ENCODE measurements at places on chromosomes 7 and 10.

DNA sequence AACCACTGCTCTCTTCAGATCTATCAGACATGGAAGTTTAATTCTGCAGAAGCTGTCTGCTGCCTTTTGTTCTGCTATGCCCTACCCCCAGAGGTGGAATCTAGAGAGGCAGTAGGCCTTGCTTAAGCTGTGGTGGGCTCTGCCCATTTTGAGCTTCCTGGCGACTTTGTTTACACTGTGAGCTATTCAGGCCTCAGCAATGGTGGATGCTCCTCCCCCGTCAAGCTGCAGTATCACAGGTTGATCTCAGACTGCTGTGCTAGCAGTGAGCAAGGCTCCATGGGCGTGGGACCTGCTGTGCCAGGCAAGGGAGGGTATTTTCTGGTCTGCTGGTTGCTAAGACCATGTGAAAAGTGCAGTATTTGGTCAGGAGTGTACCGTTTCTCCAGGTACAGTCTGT, 45.1 kb upstream of the CDK14 start:
- no peak for DNase-seq

DNA sequence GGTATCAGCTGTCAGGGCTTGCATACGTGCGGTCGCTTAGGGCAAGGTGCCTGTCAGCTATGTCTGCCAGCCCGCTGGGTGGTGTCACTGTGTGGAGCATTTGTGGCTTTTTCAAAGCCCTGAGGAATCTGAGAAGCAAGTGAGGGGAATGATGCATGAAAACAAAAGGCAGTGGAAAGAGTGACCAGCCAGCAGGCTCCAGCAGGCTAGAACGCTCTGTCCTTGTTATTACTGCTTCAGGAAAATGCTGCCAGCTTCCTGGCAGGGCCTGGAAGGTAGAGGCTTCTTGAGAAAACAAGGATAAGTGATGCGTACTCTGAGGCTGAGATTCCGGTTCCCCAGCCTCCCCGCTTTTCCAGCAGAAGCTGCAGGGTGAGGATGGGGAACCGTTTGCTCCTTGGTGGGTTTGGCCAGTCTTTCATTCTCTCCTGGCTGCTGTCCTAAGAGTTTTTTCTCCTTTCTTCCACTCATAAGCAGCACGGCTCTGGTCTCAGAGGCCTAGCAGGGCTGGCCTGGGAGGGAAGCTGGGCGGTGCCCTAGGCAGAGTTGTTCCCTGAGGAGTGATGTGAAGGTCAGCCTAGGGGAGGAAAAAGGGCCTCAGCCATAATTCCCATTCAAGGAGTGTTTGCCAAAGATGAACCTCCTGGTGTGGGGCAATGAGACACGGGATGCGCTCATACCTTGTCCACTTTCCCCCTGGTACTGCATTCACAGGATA, 42.8 kb upstream of the MKLN1 start:
- no peak for DNase-seq

DNA sequence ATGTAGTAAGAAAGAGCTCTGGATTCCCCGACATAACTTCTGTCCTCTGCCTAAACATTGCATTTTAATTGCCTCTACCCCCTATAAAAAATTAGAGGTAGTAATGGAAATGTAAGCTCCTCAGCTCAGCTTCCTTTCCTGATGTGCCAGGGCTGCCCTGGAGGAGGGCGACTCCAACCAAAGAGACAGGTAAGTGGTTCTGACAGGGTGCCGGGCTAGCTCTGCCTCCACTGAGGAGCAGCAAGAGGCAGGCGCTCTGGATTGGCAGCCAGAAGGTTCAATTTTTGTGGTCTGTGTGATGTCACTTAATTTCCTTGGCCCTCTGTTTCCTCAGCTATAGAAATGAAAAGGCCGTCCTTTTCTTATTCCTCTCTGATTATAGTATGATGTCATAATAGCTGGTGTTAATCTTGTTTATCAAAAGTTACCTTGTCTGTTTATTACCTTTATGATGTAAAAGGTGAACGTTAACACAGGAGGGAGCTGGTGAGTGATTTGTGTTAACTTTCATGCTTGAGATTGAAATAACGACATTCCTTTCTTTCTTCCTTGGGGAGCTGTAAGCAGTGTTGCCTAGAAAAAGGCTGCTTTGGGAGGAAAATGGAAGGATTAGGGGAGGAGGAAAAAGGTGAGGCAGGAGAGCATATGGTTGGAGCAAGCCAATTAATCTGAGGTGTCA, 51.8 kb downstream of the ANLN start:
- DNase-seq: no peak

GRCh38 chr7:115585015-115585718, 445.4 kb downstream of the TFEC start:
- DNase-seq: no peak

GRCh38 chr7:128165927-128166420, 75.1 kb upstream of the LEP start:
- no peak for DNase-seq

DNA sequence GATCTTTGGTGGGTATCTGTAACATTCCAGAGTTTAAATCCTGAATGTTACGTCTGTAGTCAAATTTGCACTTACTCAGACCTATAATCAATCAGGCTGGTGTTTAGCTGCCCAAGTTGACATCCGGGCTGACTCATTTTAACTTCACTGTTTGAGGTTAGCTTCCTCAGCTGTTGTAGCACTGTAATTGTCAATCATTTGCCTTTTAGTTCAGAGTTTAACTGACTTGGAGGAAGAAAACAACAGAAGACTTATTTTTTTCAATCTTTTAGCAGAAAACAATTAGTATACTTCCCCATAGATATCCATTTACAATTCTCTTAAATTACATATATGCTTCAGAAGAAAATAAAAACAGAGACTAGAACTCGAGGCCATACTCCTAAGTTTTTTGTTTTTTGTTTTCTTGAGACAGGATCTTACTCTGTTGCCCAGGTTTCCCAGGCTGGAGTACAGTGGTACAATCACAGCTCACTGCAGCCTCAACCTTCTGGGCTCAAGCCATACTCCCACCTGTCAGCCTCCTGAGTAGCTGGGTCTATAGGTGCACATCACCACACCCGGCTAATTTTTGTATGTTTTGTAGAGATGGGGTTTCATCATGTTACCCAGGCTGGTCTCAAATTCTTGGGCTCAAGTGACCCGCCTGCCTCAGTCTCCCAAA, 38.5 kb upstream of the LRRC17 start:
- DNase-seq: no peak

- DNase-seq: no peak
These were observed 5.5 kb downstream of the RBP4 start for GRCh38 chr10:93595378-93596161.

DNA sequence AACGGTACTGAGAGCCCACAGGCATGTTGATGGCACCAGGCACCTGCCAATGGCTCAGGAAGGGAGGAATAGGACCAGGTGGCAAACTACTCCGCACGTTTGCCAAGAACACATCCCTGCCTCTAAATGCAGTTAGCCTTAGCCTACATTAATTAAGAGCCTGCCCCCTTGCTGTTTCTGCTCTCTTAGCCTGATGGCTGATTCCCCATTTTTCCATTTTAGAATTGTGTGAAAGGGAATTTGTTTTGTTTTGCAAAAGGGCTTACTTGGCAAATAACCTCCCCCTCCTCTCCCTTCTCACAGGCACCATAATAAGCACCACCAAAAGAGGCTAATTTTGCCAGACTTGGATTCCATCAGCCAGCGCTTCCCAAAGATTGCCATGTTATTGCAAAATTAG, 1203.2 kb downstream of the SORCS3 start:
- no peak for DNase-seq

DNA sequence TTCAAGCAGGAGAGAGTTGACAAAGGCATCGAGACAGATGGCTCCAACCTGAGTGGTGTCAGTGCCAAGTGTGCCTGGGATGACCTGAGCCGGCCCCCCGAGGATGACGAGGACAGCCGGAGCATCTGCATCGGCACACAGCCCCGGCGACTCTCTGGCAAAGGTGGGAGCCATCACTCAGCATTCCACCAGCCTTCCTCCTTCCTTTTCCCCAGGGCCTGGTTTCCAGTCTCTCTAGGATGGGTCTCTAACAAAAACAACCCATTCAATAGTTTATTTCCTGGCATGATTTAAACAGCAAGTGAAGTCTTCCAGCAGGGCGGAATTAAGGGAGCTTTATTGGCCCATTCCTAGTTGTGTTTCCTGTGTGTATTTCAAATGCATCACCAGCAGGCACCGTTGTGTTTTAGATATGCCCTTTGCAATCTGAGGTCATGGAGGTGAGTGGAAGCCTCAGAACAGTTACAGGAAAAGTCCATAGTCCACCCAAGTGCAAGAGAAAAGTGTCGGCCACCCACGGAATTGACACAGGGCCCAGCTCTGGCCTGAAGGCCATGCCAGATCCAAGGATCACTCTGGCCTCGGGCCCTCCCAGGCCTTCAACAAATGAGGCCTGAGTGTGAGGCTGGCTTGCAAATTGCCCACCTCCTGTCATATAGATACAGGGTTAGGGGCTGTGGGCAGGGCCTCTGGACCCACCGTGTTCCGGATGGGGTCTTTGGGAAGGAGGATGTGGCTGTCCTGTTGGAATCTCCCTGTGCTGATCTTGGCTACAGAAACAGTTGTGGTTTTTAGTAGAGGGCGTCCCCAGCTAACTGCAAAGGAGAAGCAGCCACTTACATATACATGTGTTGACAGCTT, 46.9 kb upstream of the TRIM8 start:
- DNase-seq: no peak

DNA sequence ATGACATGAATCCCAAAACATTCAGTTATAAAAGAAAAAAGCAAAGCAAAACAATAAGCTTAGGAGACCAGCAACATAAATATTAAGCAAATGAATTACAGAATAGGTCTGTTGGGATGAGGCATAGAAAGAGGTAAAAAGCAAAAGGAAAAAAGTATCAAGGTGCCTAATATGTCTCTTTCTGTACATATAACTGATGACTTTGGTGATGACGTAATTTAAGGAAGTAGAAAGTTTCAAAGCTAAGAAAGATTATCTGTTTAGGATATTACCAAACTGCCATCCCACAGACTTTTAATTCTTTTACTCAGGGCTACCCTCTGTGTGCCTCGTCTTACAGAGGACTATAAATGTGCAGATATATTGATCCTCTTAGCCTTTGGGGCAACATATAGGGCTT, 1066.5 kb downstream of the SORCS3 start:
- DNase-seq: no peak

GRCh38 chr7:1439373-1440363, 19.6 kb downstream of the MICALL2 start:
- no peak for DNase-seq

- DNase-seq: no peak
These were observed 696.4 kb downstream of the INHBA start for GRCh38 chr7:41006306-41006995.

GRCh38 chr7:71473366-71473967, 341.5 kb downstream of the GALNT17 start:
- DNase-seq: no peak

DNA sequence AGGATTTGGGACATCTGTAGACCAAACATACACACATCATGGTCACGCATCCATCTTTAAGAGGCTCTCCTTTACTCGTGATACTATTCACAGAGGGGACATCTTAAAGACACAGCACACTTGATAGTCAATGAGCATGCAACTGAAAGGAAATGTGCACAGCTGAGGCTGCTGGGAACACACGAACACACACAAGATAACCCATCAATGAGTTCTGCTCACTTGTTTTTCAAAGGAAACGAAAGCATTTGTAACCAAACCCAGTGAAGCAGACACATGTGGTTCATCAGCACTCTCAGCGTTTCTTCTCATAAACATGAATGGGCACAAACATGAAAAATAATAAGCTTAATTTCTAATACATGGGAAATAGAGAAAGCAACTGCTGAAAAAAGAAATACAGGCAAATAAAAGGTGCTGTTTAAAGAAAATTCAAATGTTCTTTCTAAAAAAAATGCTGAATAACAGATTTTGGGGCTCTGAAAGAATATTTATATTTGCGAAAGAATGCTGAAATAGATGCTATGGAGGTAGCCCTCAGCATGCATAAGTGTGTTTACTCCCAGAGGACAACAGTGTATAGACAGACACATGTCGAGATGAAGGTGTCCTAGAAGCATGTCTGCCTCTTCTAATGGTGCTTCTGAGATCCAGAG, 59.7 kb upstream of the LAMB4 start:
- no peak for DNase-seq

GRCh38 chr7:20354610-20355528, 24.2 kb downstream of the ITGB8 start:
- no peak for DNase-seq

DNA sequence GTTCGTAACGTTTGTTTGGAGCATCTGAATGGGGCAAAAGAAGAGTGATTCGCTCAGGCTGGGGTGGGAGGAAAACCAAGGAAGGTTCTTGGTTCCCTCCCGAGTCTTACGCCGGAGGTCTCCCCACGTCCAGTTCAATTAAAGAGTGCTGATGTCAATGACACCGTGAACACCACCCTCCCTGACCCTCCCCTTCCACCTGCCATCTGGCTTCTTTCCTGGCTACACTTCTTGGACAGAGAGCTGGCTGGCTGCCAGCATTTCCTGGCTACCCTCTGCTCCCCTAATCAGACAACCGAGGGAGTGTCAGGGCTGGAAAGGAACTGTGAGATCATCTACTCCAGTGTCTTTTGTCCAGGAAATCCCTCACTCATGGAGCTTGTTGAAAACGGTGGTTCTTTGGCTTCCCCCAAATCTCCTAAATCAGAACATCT, 24.1 kb upstream of the FFAR4 start:
- DNase-seq: no peak

DNA sequence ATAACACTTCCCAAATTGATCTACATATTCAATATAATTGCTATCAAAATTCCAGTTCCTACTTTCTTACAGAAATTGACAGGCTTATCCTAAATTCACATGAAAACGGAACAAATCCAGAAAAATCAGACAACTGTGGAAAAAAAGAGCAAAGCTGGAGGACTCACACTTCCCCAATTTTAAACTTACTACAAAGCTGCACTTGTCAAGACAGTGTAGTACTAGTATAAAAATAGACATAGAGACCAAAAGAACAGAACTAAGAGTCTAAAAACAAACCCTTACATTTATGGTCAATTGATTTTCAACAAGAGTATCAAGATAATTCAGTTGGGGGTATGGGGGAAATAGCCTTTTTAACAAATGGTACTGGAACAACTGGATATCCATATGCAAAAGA, 27.5 kb downstream of the LMBR1 start:
- no peak for DNase-seq

GRCh38 chr10:83543691-83544462, 595.4 kb upstream of the GHITM start:
- no peak for DNase-seq

GRCh38 chr10:9147475-9147874, 1093.0 kb downstream of the GATA3 start:
- no peak for DNase-seq
